ENCODE measurements at places on chromosomes 3 and 15.

DNA sequence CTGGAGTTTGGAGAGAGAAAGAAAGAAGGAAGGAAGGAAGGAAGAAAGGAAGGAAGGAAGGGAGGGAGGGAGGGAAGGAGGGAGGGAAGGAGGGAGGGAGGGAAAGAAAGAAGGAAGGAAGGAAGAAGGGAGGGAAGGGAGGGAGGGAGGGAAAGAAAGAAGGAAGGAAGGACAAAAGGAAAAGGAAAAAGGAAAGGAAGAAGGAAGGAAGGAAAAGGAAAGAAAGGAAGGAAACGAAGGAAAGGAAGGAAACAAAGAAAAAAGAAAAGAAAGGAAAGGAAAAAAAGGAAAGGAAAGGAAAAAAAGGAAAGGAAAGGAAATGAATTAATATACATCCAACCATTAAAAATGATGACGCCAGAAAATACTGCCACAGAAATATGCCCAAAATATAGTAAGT, 18.7 kb upstream of the OR4F6 start:
- DNase-seq, result no peak

- DNase-seq, result no peak
Measured at GRCh38 chr3:7700977-7701376, 800.6 kb upstream of the LMCD1 start.

DNA sequence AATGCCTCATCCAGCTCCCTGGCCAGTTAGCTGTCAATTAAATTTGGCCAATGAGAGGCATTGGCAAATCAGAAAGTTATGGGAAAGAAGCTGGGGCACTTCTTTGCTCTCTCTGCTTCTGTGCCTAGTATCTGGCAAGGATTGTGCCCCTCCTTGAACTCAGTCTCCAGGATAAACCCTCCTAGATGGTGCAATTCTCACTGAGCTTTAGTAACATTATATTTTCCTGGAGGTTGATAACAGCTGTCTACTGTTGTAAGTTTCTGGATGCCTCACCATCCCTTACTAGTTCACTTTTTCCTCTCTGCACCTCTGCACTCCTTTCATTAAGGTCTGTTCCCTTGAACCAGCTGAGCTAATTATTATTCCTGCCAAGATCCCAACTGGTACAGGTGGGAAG, 329.5 kb downstream of the MFSD1 start:
- DNase-seq, result no peak

DNA sequence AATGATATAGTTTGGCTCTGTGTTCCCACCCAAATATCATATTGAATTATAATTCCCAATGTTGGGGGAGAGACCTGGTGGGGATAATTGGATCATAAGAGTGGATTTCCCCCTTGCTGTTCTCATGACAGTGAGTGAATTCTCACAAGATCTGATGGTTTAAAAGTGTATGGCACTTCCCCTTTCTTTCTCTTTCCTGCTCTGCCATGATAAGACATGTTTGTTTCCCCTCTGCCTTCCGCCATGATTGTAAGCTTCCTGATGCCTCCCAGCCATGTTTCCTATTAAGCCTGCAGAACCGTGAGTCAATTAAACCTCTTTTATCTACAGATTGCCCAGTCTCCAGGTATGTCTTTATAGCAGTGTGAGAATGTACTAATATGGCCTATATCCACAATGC, 126.7 kb upstream of the GMNC start:
- no peak for DNase-seq

- DNase-seq, result no peak
Measured at GRCh38 chr15:49189631-49190030, 19.6 kb downstream of the GALK2 start.

GRCh38 chr15:88015228-88015860, 241.2 kb downstream of the NTRK3 start:
- DNase-seq, result no peak

- DNase-seq, result no peak
Measured at GRCh38 chr15:92332125-92332899, 61.4 kb upstream of the ST8SIA2 start.

GRCh38 chr15:73751511-73751898, 1.6 kb downstream of the INSYN1 start:
- no peak for DNase-seq

DNA sequence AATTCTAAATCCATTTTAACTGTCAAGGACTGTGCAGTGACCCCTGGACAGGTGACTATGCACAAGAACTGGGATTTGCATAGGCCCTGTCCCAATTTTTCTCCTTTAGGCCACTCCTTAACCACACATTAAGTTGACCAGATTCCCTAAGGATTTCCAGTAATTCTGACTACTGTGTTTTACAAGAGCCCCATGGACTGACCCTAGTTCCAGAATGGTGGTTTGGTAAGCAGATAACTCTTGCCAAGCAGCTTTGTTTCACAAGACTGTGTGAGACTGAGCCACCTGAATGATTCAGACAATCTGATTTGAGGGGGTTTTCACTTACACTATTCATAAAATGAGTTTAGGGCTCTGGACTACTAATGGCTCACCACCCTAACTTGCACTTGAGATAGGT, 535.8 kb downstream of the ZBBX start:
- no peak for DNase-seq

DNA sequence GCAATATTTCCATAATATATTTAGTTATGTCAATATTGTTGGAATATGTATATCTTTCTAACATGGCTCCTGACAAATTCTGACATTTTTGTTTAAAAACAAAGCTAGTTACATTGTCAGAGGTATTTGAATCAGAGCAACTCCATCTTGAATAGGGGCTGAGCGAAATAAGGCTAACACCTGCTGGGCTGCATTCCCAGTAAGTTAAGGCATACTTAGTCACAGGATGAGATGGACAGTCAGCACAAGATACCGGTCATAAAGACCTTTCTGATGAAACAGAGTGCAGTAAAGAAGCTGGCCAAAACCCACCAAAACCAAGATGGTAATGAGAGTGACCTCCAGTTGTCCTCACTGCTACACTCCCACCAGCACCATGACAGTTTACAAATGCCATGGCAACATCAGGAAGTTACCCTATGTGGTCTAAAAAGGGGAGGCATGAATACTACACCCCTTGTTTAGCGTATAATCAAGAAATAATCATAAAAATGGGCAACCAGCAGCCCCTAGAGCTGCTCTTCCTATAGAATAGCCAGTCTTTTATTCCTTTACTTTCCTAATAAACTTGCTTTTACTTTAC, 30.4 kb downstream of the RPL22L1 start:
- DNase-seq, result no peak

All from stimulated activated CD4-positive, alpha-beta T cell treated with anti-CD3 and anti-CD28 coated beads, Interleukin-2, amount 100 ng/mL, for 24 hours (primary cell).